ENCODE measurements at places on chromosomes 2 and 18.

DNA sequence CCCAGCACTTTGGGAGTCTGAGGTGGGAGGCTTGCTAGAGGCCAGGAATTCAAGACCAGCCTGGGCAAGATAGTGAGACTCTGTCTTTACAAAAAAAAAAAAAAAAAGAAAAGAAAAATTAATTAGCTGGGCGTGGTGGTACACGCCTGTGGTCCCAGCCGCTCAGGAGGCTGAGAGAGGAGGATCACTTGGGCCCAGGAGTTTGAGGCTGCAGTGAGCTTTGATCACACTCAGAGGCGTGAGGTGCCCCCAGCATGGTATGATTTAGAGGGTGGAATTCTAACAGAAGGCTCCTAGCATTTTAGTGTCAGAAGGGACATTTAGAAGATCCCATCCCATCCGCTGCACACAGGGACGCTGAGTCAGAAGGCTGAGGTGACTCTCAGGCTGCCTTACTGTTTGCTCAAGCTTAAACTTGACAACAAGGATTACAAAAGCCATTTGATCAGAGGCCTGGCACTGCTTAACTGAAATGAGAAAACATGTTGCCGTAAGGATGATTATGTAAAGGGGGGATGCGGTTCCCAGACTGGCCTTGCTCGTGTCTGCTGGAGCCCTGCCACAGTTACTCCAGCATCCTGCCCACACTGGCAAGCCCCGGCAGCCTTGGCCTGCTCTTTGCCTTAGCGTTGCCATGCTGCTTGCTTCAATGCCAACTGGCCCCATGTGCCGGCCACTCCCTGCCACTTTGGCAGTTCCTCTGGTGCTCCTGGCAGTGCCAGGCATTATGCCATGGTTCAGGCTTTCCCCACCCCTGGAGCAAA, 45.6 kb upstream of the SLC1A4 start:
- no peak for DNase-seq

DNA sequence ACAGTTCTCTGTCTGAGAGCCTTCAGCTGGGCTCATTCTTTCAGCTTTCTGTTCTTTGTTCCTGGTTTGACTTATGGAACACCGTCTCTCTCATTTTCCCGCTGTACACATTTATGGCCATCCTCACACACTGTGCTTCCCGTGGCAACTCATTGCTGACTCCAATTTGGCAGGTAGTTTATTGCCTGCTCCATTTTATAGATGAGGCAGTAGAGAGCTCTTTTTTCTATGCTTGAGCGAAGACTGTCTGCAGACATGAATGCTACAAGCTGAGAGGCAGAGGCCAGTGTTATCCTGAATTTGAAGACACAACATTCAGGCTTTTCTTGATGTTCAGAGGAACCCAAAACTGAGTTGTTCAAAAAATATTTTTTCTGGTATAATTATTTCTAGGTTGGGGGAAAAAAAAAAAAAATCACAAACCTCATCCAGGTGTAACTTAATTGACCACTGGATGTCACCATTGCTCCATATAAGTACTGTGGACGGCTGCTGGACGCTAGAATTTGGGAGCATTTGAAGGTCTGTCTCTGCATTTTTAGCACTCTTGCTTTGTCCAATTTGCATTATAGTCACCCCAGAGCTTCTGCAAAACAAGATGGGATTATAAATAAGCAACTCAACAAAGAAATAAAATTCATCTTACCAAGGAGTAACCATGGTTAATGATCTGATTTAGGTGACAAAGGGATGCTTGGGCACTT, 83.5 kb downstream of the HRH4 start:
- no peak for DNase-seq

GRCh38 chr2:153100151-153100550, 378.4 kb downstream of the RPRM start:
- no peak for DNase-seq

DNA sequence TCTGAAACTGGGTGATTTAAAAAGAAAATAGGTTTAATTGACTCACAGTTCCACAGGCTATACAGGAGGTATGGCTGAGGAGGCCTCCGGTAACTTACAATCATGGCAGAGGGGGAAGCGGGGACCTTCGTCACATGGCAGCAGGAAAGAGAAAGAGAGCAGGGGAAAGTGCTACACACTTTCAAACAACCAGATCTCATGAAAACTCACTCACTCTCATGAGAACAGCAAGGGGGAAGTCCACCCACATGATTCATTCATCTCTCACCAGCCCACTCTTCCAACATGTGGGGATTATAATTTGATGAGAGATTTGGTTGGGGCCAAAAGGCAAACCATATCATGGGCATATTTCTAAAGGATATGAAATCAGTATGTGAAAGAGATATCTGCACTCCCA, 12.0 kb upstream of the ARHGAP15 start:
- no peak for DNase-seq

DNA sequence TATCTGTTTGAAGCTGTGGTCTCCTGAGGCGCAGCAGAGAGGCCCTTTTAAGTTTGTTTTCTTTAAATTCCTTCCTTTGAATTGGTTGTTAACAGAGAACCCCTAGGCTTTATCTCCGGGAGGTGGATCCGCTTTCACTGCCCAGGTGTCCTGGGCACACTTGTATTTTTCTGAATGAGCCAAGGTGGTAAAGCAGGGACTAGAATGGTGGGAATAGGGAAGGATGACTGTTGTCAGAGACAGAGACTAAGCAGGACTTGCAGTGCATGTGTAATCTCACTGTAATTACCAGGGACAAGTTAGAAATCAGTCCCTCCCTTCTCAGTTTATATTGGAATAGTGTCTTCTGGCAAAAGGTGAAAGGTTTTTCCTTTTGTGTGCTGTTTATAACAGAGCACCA, 72.8 kb downstream of the PHLPP1 start:
- no peak for DNase-seq

GRCh38 chr2:143787674-143788073, 658.5 kb downstream of the ARHGAP15 start:
- no peak for DNase-seq

DNA sequence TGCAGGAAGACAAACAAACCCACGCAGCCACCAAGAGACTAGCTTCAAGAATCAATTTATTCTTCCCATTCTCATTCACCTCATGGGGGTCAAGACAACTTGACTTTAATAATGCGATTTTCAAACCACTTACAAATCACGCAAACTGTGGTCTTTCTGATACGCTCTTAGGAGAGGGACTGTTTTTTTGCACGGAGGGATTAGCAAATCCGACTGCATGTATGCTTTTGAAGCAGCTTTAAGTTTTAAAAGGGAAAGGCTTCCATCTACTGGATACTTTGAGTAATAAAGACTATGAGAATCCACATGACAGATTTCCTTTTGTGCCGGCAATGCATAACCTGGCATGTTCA, 322.9 kb upstream of the KCNJ3 start:
- no peak for DNase-seq

DNA sequence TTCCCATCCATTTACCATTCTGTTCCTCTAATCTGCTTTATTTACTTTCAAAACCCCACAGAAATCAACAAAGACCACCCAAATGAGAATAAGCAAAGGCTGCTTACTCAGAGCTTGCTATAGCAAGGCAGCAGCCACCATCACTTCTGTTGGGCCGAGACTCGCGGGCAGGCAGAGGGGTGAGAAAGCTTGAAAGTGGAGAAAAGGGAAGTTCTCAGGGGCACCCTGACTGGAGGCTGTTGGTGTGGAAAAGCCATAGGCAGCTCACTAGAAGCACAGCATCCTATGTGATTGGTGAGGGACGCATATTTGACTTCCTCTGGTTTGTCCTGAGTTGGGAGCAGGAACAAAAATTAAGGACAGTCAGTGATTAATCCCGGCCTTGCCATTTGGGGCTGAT, 269.7 kb upstream of the THSD7B start:
- DNase-seq = no peak

- no peak for DNase-seq
These were observed 47.9 kb downstream of the NRP2 start for GRCh38 chr2:205730191-205730590.
